Activated CD4-positive, alpha-beta memory T cell treated with anti-CD3 and anti-CD28 coated beads, Interleukin-2, amount 10 ng/mL, durations not matched to agents 7 days and 5 days (primary cell): ENCODE measurements at places on chromosomes 7 and 10. TPM values are rescaled to one million over a fixed set of nuclear protein-coding genes. Genes with fewer than 3 reads are reported as not detected.

- no peak for DNase-seq
- no peaks in the 10 kb centered on the region for H3K36me3 ChIP-seq
- no peak overlapping the region for H3K27ac ChIP-seq
- no peaks in the 10 kb centered on the region for H3K27me3 ChIP-seq
Observed at GRCh38 chr10:44279426-44280126, 105.3 kb downstream of the CXCL12 start.

- H3K27ac ChIP-seq = no peak overlapping the region
- peaks cover 7% of the 10 kb centered on the region for H3K27me3 ChIP-seq
- H3K36me3 ChIP-seq = no peaks in the 10 kb centered on the region
- H3K4me3 ChIP-seq = no peak overlapping the region
- no peak for DNase-seq
- H3K4me1 ChIP-seq = peaks cover 12% of the 10 kb centered on the region
Observed at GRCh38 chr10:78539247-78539766, 505.6 kb downstream of the RPS24 start.

- DNase-seq = no peak
- H3K27ac ChIP-seq = no peak overlapping the region
- H3K36me3 ChIP-seq = no peaks in the 10 kb centered on the region
- no peaks in the 10 kb centered on the region for H3K4me1 ChIP-seq
- no peak overlapping the region for H3K4me3 ChIP-seq
Observed at GRCh38 chr10:46250481-46250880, 36.3 kb upstream of the ANTXRL start.

DNA sequence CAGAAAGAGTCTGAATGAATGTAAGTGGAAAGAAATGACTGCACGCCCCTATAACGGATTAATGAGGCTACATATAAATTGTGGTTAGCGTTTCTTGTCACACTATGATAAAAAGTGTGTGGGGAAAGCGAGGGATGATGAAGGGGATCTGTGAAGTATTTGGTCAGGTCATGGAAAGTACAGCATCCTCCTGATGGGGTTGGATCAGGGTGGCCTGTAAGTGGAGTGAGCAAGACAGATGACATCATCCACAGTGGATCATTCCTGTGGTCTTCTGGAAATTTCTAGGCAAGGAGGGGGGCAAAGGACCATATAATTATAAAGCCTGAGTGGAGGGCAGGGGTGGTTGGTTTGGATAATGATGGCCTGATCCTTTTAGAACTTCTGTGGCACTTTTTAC, 606.0 kb downstream of the INHBA start:
- H3K4me1 ChIP-seq = no peaks in the 10 kb centered on the region
- H3K27ac ChIP-seq = no peak overlapping the region
- H3K4me3 ChIP-seq = no peak overlapping the region
- no peak for DNase-seq

The LIPF gene
- total RNA-seq = not detected

- H3K4me1 ChIP-seq = no peaks in the 10 kb centered on the region
- H3K36me3 ChIP-seq = no peaks in the 10 kb centered on the region
- H3K27me3 ChIP-seq = peaks cover 4% of the 10 kb centered on the region
- DNase-seq = no peak
- H3K4me3 ChIP-seq = no peak overlapping the region
Observed at GRCh38 chr10:17907641-17908040, 44.1 kb upstream of the SLC39A12 start.

GRCh38 chr10:15461353-15462108, 90.4 kb upstream of the FAM171A1 start:
- H3K4me3 ChIP-seq = no peak overlapping the region
- peaks cover 15% of the 10 kb centered on the region for H3K27me3 ChIP-seq
- H3K36me3 ChIP-seq = no peaks in the 10 kb centered on the region
- H3K4me1 ChIP-seq = no peaks in the 10 kb centered on the region
- DNase-seq = no peak
- H3K27ac ChIP-seq = no peak overlapping the region

- H3K4me3 ChIP-seq = no peak overlapping the region
- H3K4me1 ChIP-seq = no peaks in the 10 kb centered on the region
- no peaks in the 10 kb centered on the region for H3K36me3 ChIP-seq
- no peak overlapping the region for H3K27ac ChIP-seq
Observed at GRCh38 chr10:128962182-128962581, 504.9 kb upstream of the MGMT start.

- H3K27ac ChIP-seq = no peak overlapping the region
- no peak overlapping the region for H3K4me3 ChIP-seq
- no peak for DNase-seq
Observed at GRCh38 chr7:1647961-1648672, 22.0 kb upstream of the ELFN1 start.

DNA sequence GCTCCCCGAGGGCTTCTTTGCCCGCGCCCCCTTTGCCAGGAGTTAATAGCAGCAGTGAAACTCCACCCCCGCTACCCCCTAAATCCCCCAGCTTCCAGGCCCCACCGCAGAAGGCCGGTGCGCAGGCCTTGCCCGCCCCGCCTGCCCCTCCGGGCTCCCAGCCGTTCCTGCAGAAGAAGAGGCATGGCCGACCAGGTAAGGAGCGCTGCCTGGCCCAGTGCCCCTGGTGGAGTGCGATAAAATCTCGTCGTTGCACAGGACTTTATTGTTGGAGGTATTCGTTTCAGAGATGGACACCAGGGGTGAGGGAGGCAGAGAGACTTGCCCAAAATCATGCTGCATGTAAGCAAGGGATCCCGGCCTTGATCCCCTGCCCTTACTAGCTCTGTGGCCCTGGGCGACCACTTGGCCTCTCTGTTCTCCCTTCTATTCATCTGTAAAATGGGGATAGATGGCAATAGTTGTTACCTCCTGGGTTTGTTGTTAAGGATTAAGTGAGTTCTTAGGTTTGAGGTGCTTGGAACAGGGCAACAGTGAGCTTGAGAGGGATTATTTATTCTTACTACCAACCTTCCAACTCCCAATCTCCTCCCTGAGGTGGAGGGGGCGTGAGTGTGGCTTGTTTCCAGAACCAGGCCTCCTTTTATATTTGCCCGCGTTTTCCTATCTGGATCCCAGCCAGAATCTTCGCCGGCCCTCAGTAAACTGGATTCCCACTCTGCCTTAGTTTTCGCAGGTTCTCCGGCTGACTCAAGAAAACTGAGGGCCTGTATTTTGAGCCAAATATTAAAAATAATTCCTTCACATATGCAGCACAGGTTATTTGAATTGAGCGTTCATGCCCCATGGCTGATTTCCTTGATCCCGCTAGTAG, 78.3 kb downstream of the WIPF3 start:
- no peak overlapping the region for H3K27ac ChIP-seq

DNA sequence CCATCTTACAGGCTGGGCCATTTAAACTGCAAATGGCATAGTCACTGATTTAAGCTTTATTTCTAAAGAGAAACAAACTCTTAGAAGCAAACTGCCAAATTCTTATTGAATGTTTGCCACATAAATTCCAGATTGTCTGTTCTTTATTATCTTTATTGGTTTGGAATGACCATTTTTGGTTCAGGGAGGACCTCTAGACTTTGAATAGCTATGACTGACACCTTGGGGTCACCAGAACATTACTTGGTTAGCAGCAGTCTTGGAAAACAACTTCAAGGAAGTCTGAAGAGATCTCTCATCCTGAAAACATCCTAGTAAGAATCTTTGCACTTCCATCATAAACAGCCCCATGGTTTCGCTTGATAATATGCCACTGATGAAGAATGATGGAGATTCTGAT, 197.1 kb downstream of the SUGCT start:
- H3K36me3 ChIP-seq = no peaks in the 10 kb centered on the region
- no peak overlapping the region for H3K4me3 ChIP-seq
- H3K4me1 ChIP-seq = no peaks in the 10 kb centered on the region

DNA sequence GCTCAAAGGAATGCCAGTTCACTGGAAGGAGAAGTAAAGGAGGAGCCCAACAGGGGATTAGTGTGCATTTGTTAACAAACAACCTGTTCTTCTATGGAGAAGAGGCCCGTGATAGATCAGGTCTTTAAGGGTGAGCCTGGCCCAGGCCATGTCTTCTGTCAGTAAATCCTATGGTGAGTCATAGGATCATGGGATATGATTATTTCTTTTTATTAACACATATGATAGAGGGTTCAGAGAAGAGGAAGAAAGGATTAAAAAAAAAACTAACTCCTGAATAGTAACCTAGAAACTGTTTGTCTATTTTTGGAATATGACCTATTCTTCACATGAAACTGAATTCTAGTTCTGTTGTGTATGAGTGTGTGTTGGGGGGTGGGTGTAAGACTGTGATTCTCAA, 70.4 kb downstream of the GPR158 start:
- no peak overlapping the region for H3K4me3 ChIP-seq
- H3K27me3 ChIP-seq = no peaks in the 10 kb centered on the region
- H3K4me1 ChIP-seq = no peaks in the 10 kb centered on the region
- H3K27ac ChIP-seq = no peak overlapping the region
- H3K36me3 ChIP-seq = no peaks in the 10 kb centered on the region

DNA sequence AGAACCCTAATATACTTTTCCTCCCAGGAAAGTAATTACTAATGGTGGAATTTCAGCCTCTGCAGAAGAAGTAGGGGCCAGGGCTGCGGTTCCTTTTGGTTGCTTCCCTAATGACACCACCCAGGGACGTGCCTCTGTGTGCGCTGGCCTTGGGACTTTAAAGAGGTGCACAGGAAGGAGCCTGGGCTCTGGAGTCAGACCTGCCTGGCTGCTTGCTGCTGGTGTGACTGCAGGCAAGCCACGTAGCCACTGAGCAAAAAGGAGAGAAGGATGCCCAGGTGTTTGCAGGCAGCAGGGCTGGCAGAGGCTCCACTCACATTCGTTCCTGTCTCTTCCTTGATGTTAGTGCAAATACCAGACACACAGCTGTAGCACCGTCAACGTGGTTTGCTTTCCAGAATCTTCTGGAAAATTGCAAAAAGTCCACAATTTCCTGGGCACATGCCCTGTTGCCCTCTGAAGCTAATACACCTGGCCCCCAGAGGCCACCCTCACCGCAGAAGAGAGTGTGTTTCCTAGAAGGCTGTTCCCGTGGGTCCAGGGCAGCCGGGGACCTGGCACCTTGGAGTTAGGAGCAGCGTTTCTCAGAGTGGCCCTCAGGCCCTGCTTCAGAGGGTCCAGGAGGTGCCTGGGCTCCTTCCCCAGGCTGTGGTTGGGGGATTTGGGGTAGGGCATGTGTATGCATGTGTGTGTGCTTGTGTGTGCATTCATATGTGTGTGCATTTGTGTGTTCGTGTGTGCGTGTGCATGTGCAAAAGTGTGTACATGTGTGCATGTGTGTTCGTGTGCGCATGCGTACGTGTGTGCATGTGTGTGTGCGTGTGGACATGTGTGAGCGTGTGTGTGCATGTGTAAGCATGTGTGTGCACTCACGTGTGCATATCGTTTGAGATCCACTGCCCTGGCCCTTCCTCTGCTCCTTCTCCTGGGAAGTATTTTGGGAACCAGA, 12.8 kb upstream of the PRKAG2 start:
- no peak overlapping the region for H3K27ac ChIP-seq
- no peak overlapping the region for H3K4me3 ChIP-seq
- peaks cover 34% of the 10 kb centered on the region for H3K27me3 ChIP-seq
- DNase-seq = no peak

- H3K27me3 ChIP-seq = no peaks in the 10 kb centered on the region
- no peaks in the 10 kb centered on the region for H3K4me1 ChIP-seq
- H3K36me3 ChIP-seq = no peaks in the 10 kb centered on the region
- DNase-seq = no peak
- no peak overlapping the region for H3K27ac ChIP-seq
- H3K4me3 ChIP-seq = no peak overlapping the region
Observed at GRCh38 chr7:70104243-70104642, 506.0 kb downstream of the AUTS2 start.
